ENCODE measurements at places on chromosomes 2 and 18. TPM values are rescaled to one million over a fixed set of nuclear protein-coding genes. Genes with fewer than 3 reads are reported as not detected.

The HJURP gene
- under 0.01 TPM for total RNA-seq

The ASB18 gene
- 0.38 TPM for total RNA-seq

The GFPT1 gene
- total RNA-seq, result 100.0 TPM

The C2orf74 gene
- total RNA-seq, result 13.1 TPM

The DSG2 gene
- 91.5 TPM for total RNA-seq

The MITD1 gene
- total RNA-seq, result 17.9 TPM

The SELENOI gene
- 32.6 TPM for total RNA-seq

The CNOT11 gene
- 15.5 TPM for total RNA-seq

The TXNDC2 gene
- total RNA-seq, result under 0.01 TPM

The GRB14 gene
- 1.8 TPM for total RNA-seq

The ACTR2 gene
- 73.7 TPM for total RNA-seq

The LHCGR gene
- total RNA-seq, result not detected

The SKOR2 gene
- total RNA-seq, result not detected

Data from bronchial epithelial cell (primary cell).